Activated CD4-positive, alpha-beta memory T cell treated with anti-CD3 and anti-CD28 coated beads, Interleukin-2, amount 10 ng/mL, durations not matched to agents 7 days and 5 days (primary cell): ENCODE measurements at places on chromosomes 16 and 17. TPM values are rescaled to one million over a fixed set of nuclear protein-coding genes. Genes with fewer than 3 reads are reported as not detected.

The SCGB1C2 gene
- not detected for total RNA-seq

The EFCAB5 gene
- 0.86 TPM for total RNA-seq

GRCh38 chr17:48190871-48191270 lies 83.3 kb downstream of the SNX11 start:
- no peak for DNase-seq
- H3K4me3 ChIP-seq, result no peak overlapping the region
- no peak overlapping the region for H3K27ac ChIP-seq
- peaks cover 39% of the 10 kb centered on the region for H3K4me1 ChIP-seq

GRCh38 chr16:12965274-12965804 lies 63.9 kb downstream of the SHISA9 start:
- H3K4me1 ChIP-seq, result no peaks in the 10 kb centered on the region
- no peak for DNase-seq
- no peaks in the 10 kb centered on the region for H3K27me3 ChIP-seq
- no peaks in the 10 kb centered on the region for H3K36me3 ChIP-seq
- H3K4me3 ChIP-seq, result no peak overlapping the region
- H3K27ac ChIP-seq, result no peak overlapping the region

DNA sequence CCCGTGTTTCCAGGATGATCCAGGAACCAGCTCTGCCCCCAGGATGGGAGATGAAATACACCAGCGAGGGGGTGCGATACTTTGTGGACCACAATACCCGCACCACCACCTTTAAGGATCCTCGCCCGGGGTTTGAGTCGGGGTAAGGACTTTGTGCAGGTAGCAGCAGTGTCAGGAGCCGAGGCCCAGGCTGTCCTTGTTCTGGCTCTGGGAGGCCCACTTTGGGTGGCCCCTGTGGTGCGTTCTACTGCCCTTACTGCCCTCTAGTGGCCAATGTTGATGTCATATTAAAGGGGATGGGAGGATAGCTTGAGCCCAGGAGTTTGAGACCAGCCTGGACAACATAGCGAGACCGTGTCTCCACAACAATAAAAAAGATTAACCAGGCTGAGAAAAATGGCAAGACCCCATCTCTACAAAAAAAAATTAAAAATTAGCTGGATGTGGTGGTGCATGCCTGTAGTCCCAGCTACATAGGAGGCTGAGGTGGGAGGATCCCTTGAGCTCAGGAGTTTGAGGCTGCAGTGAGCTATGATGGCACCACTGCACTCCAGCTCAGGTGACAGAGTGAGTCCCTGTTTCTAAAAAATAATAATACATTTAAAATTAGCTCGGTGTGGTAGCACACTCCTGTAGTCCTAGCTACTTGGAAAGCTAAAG lies 20.9 kb upstream of the CLEC18A start:
- DNase-seq, result peak; percentile 41
- no peaks in the 10 kb centered on the region for H3K27me3 ChIP-seq
- no peaks in the 10 kb centered on the region for H3K4me1 ChIP-seq

GRCh38 chr16:89197633-89198416 lies 2.5 kb downstream of the SLC22A31 start:
- H3K27me3 ChIP-seq, result peaks cover 17% of the 10 kb centered on the region
- H3K4me3 ChIP-seq, result no peak overlapping the region
- peaks cover 10% of the 10 kb centered on the region for H3K4me1 ChIP-seq
- no peak overlapping the region for H3K27ac ChIP-seq
- H3K36me3 ChIP-seq, result peaks cover 3% of the 10 kb centered on the region
- DNase-seq, result no peak

- H3K4me3 ChIP-seq, result peak overlapping the region; percentile 79
- peaks cover 33% of the 10 kb centered on the region for H3K4me1 ChIP-seq
- H3K27ac ChIP-seq, result no peak overlapping the region
- peaks cover 3% of the 10 kb centered on the region for H3K36me3 ChIP-seq
- DNase-seq, result peak; percentile 47
These were observed 1.3 kb downstream of the NAGS start for GRCh38 chr17:44005527-44006271.

- no peaks in the 10 kb centered on the region for H3K36me3 ChIP-seq
- H3K4me3 ChIP-seq, result no peak overlapping the region
- DNase-seq, result no peak
These were observed 786.6 kb upstream of the SOX9 start for GRCh38 chr17:71334048-71334751.
